ENCODE measurements at places on chromosomes 5 and 9. TPM values are rescaled to one million over a fixed set of nuclear protein-coding genes. Genes with fewer than 3 reads are reported as not detected.

GRCh38 chr5:43294226-43294625 is 19.0 kb downstream of the HMGCS1 start:
- H3K36me3 ChIP-seq = peaks cover 18% of the 10 kb centered on the region
- DNase-seq = no peak
- H3K4me3 ChIP-seq = no peak overlapping the region
- no peaks in the 10 kb centered on the region for H3K27me3 ChIP-seq

DNA sequence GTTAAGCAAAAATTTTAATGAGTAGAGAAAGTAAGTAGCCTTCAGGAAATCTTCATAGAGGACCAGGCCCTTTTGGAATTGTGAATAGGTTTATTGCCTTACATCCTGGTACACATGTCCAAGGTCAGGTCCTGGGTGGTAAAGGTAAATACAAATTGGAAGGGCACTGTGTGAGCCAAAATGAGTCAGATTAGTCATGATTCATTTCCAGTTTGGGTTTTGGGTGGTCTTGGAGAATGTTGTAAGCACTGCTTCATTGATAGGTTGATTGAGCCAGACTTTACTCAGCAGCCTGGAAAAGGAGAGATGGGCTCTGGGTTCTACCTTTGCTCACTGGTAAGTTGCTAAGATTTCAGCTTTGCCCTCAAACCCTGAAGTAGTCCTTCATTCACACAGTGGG is 82.5 kb upstream of the ZNF169 start:
- H3K36me3 ChIP-seq = peaks cover 60% of the 10 kb centered on the region
- no peak for DNase-seq
- no peak overlapping the region for H3K27ac ChIP-seq

- H3K27me3 ChIP-seq = no peaks in the 10 kb centered on the region
- no peaks in the 10 kb centered on the region for H3K4me1 ChIP-seq
- H3K36me3 ChIP-seq = no peaks in the 10 kb centered on the region
- H3K4me3 ChIP-seq = no peak overlapping the region
- DNase-seq = no peak
Observed at GRCh38 chr9:134655101-134655500, 13.5 kb downstream of the COL5A1 start.

DNA sequence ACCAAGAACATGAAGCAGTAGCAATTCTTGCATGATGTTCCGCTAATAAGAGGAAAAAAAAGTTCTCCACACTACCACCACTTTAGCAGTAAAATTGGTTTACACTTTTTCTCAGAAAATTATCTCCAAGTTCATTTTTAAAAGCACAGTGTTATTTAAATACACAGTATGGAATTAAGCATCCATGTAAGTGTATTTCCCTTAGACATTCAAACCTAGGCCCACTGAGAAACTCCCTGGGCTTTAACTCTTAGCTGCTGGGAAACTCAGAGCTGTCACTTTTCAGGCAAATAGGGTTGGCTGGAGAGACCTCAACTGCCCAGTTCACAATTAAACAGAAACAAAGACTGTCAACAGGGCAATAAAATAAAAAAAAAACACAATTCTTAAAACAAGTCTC is 2.7 kb downstream of the GNAQ start:
- no peak overlapping the region for H3K4me3 ChIP-seq
- peak overlapping the region; percentile 19 for H3K27ac ChIP-seq
- peaks cover 76% of the 10 kb centered on the region for H3K4me1 ChIP-seq
- DNase-seq = no peak
- H3K27me3 ChIP-seq = no peaks in the 10 kb centered on the region

DNA sequence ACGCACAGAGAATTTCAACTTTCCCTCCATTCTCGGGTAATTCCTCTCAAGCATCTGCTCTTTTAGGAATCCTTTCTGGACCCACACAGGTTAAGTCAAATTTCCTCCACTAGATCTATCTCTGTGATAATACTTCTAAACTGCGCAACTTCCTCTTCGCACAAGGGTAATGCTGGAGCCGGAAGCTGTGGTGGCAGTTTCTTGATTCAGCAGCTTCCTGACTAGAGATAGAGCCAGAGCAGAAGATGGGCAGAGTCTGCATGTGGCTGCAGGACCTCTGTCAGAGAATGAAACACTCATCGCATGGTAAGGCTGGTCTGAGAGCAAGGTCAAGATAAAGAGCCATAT is 11.1 kb upstream of the CDC42SE2 start:
- no peaks in the 10 kb centered on the region for H3K4me1 ChIP-seq
- peak overlapping the region; percentile 73 for H3K27ac ChIP-seq
- H3K36me3 ChIP-seq = no peaks in the 10 kb centered on the region
- DNase-seq = peak; percentile 7
- H3K27me3 ChIP-seq = no peaks in the 10 kb centered on the region
- H3K4me3 ChIP-seq = peak overlapping the region; percentile 21

- H3K4me1 ChIP-seq = no peaks in the 10 kb centered on the region
- no peaks in the 10 kb centered on the region for H3K36me3 ChIP-seq
- no peaks in the 10 kb centered on the region for H3K27me3 ChIP-seq
- H3K27ac ChIP-seq = no peak overlapping the region
Observed at GRCh38 chr9:81560851-81561732, 128.3 kb downstream of the TLE1 start.

DNA sequence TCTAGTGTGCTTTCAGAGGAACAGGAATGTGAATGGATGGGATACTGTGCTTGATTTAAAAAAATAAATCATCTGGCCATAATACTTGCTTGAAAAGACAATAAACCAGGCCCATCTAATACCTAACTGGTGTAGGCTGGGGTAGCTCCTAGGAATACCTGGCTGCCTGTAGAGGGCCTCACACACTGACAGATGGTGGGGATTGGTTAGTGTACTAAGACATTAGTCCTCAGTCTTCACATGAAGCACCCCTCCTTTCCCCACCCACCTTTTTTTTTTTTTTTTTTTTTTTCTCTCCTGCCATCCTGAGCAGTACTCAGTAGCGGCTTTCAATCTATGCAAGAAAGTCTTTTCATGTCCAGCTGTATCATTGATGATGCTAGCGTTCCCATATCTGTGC is 130.5 kb downstream of the ADGRV1 start:
- no peaks in the 10 kb centered on the region for H3K36me3 ChIP-seq
- no peaks in the 10 kb centered on the region for H3K27me3 ChIP-seq
- no peak overlapping the region for H3K4me3 ChIP-seq
- no peak for DNase-seq
- H3K27ac ChIP-seq = no peak overlapping the region
- H3K4me1 ChIP-seq = no peaks in the 10 kb centered on the region

DNA sequence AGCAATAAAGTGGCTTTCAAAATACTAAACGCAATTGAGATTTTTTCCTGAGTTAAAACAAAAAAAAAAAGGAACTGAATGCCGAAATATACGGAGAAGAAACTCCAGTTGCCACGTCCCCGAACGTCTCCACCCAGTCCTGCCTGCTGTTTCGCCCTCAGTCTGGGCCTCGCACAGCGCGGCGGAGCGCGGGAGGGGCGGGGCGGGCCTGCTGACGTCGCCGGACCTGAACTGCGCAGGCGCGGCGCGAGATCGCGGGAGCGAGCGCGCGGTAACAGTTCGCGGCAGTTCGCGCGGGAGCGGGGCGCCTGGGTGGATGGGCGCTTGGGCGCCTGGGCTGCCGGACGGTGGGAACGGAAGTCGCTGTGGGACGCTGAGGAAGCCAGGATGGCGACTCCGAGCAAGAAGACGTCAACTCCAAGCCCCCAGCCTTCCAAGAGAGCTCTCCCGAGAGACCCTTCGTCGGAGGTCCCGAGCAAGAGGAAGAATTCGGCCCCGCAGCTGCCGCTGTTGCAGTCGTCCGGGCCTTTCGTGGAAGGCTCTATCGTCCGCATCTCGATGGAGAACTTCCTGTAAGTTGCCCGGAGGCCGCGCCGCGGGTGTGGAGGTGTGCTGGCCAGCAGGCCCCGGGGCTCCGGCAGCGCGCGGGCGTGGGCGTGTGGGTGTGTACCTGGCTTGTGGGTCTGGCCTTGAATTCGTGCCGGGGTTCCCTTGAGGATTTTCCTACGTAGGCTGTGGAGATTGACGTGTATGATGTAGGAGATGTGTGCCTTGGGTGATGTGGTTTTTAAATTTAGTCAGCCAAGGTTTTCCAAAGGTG is at the start of gene SMC5:
Gene SMC5, plus strand, starts transcription at position 287 of the 820 bp plus-strand sequence. Its CDS starts 101 bp downstream, at position 388.
- H3K4me3 ChIP-seq = peak within 1 kb of the TSS; percentile 85
- peak within 1 kb of the TSS; percentile 98 for H3K27ac ChIP-seq
- H3K27me3 ChIP-seq = no peaks in the 10 kb centered on the region
- peak; percentile 57 for DNase-seq

GRCh38 chr5:141484310-141484640 is 555 bp upstream of the PCDHGC4 start:
- no peaks in the 10 kb centered on the region for H3K27me3 ChIP-seq
- peaks cover 33% of the 10 kb centered on the region for H3K4me1 ChIP-seq
- H3K27ac ChIP-seq = no peak overlapping the region
- H3K36me3 ChIP-seq = peaks cover 37% of the 10 kb centered on the region
- peak overlapping the region; percentile 62 for H3K4me3 ChIP-seq

- H3K4me3 ChIP-seq = no peak overlapping the region
- H3K36me3 ChIP-seq = no peaks in the 10 kb centered on the region
- DNase-seq = no peak
- peak overlapping the region; percentile 55 for H3K27ac ChIP-seq
Observed at GRCh38 chr5:34563931-34564709, 92.0 kb upstream of the RAI14 start.

DNA sequence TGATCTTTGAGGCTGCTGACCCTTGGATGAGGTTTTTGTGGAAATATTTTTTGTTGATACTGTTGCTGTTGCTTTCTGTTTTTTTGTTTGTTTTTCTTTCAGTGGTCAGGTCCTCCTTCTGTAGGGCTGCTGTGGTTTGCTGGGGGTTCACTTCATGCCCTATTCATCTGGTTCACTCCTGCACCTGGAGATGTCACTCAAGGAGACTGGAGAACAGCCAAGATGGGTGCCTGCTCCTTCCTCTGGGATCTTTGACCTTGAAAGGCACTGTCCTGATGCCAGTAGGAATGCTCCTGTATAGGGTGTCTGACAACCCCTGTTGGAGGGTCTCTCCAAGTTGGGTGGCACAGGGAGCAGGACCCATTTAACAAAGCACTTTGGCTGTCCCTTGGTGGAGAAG is 67.0 kb upstream of the ACTBL2 start:
- H3K27ac ChIP-seq = no peak overlapping the region
- no peaks in the 10 kb centered on the region for H3K36me3 ChIP-seq
- H3K4me1 ChIP-seq = no peaks in the 10 kb centered on the region
- no peaks in the 10 kb centered on the region for H3K27me3 ChIP-seq

GRCh38 chr5:13133951-13134350 is 810.5 kb downstream of the DNAH5 start:
- H3K36me3 ChIP-seq = no peaks in the 10 kb centered on the region
- H3K27ac ChIP-seq = no peak overlapping the region
- H3K4me1 ChIP-seq = no peaks in the 10 kb centered on the region
- no peak for DNase-seq
- H3K27me3 ChIP-seq = no peaks in the 10 kb centered on the region

DNA sequence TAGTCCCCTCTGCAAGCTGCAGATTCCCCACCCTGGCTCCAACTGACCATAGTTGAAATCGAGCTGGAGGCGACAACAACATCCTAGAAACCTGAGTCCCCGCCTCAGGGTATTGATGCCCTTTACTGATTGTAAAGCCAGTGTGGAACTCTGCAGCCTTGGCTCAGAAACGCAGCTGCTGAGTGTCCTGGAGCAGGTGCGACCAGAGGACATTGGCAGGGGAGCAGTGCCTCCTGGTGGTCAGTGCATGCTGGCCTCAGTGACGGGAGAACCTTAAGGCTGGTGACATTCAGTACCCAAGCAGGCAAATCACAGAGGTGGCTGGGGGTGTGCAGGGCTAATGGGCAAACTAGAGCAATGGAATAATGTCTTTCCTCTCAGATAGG is 20.4 kb upstream of the ZNF354B start:
- peaks cover 5% of the 10 kb centered on the region for H3K27me3 ChIP-seq
- no peak for DNase-seq
- no peaks in the 10 kb centered on the region for H3K4me1 ChIP-seq
- H3K4me3 ChIP-seq = no peak overlapping the region
- no peaks in the 10 kb centered on the region for H3K36me3 ChIP-seq
- H3K27ac ChIP-seq = no peak overlapping the region

GRCh38 chr5:66862020-66862419 is 265.8 kb downstream of the MAST4 start:
- no peak for DNase-seq
- H3K27ac ChIP-seq = no peak overlapping the region
- no peak overlapping the region for H3K4me3 ChIP-seq
- no peaks in the 10 kb centered on the region for H3K36me3 ChIP-seq

- no peaks in the 10 kb centered on the region for H3K36me3 ChIP-seq
- no peaks in the 10 kb centered on the region for H3K4me1 ChIP-seq
- H3K27ac ChIP-seq = no peak overlapping the region
- DNase-seq = no peak
- H3K27me3 ChIP-seq = no peaks in the 10 kb centered on the region
- no peak overlapping the region for H3K4me3 ChIP-seq
Observed at GRCh38 chr9:72704688-72705375, 183.4 kb downstream of the TMC1 start.

DNA sequence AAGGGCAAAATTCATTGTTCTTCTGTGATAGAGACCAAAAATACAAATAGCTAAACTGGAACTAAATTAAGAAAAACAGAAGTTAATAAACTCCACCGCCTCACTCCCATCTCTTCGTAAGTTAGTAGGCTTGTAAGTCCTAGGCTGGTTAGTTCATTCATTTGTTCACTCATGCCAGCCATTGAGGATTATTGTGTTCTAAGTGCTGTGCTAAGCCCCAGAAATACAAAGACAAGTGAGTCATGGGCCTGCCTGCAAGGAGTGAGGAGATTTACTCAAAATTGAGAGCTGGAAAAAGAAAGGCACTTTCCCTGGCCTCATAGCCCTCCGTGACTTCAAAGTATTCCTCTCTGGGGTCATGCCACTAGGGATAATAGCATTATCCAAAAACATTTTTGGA is 8.5 kb downstream of the DOCK8 start:
- no peaks in the 10 kb centered on the region for H3K27me3 ChIP-seq
- peak overlapping the region; percentile 9 for H3K27ac ChIP-seq
- no peaks in the 10 kb centered on the region for H3K36me3 ChIP-seq
- no peak overlapping the region for H3K4me3 ChIP-seq
- H3K4me1 ChIP-seq = peaks cover 8% of the 10 kb centered on the region

GRCh38 chr9:15735083-15735857 is 182.4 kb downstream of the CCDC171 start:
- no peaks in the 10 kb centered on the region for H3K27me3 ChIP-seq
- H3K36me3 ChIP-seq = no peaks in the 10 kb centered on the region
- H3K4me1 ChIP-seq = no peaks in the 10 kb centered on the region
- H3K27ac ChIP-seq = no peak overlapping the region

DNA sequence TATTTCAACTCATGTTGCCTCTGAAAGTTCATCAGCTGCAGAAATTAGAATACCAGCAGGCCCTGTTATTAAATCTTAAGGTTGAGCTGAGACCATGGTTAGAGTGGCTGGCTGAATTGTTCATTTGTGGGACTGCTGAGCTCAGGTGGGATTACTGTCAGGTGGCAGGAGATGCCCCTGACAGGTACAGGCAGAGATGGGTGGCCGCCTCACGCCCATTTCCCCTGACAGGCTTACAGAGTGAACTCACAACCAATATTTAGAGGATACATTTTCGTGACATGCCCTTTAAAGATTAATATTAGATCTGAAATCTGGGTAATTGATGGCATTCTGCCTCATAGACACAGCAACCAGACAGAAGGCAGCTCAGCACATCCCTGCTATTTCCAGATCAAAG is 136.0 kb downstream of the MVB12B start:
- no peaks in the 10 kb centered on the region for H3K36me3 ChIP-seq
- no peak overlapping the region for H3K27ac ChIP-seq
- no peak for DNase-seq
- H3K4me1 ChIP-seq = no peaks in the 10 kb centered on the region

Gene FAM221B
- total RNA-seq = not detected

Gene BOD1
- 43.1 TPM for total RNA-seq

Gene TRIP13
- total RNA-seq = 15.6 TPM

Gene WNT8A
- total RNA-seq = not detected

Gene PCDHB9
- total RNA-seq = 0.57 TPM

Gene MEIKIN
- total RNA-seq = not detected

Gene SAXO1
- not detected for total RNA-seq

Gene ANKHD1
- 99.4 TPM for total RNA-seq

Gene SLC6A18
- not detected for total RNA-seq
